T-helper 17 cell (primary cell): ENCODE measurements at places on chromosomes 3 and 15.

DNA sequence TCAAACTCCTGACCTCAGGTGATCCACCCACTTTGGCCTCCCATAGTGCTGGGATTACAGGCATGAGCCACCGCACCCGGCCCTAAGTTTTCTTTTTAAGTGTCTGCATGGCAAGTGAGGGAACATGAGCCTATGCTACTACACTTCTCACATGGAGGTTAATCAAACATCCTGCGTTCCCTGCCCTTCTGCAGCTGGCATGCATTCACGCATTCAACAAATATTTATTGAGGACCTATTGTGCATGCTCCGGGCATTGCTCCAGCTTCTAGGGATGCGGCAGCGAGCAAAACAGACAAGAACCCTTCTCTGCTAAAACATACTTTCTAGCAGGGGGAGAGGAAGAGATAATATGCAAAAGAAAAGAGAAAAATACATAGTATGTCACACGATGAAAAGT lies 42.6 kb upstream of the ACKR4 start:
- DNase-seq: no peak

DNA sequence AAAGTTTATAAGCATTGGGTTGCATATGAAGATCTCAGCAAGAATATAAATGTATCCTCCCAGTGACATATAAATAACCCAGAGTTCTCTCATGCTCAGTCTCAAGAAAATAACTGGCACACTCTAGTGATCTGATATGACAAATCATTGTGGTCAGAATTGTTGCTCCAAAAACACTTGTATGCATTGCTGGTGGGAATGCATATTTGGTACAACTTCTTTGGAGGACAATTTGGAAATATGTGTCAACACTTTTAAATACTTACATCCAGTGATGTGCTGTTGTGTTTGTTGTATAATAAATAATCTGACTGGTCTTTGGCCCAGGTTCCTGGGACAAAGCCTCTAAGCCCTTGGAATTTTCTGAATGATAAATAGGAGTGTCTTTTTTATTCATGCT lies 66.7 kb upstream of the STT3B start:
- DNase-seq: no peak

GRCh38 chr3:109137761-109138160 lies 1.2 kb downstream of the C3orf85 start:
- DNase-seq: no peak

- DNase-seq: no peak
Measured at GRCh38 chr3:97464035-97464434, 300.5 kb upstream of the ARL6 start.

- DNase-seq: no peak
Measured at GRCh38 chr3:15768421-15769255, 29.1 kb downstream of the ANKRD28 start.

DNA sequence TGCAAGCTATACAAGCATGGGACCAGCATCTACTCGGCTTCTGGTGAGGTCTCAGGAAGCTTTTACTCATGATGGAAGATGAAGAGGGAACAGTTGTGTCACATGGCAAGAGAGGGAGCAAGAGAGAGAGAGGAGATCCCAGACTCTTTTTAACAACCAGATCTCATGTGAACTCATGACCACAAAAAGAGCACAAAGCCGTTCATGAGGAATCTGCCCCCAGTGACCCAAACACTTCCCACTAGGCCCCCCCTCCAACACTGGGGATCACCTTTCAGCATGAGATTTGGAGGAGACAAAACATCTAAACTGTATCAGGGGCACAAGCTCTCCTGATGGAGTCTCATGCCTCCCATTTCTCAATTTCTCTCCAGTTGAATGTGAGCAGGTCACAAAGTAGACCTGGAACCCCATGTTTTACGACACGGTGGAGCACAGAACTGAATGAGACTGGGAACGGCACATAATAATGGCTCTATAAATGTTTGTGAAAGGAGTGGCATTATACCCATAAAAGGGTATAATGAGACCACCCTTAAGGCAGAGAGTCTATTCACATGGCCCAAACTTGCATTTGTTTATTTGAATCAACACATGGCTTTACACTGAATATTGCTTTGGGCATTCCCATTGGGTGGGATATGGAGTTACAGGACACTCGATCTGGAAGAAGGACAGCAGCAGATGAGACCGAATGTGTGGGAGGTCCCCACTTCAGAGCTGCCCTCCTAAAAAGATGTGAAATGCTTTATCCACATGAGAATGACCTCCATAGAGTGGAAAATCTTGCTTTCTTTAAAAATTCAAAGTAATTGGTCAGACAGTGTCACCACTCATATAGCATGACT lies 38.8 kb downstream of the IL16 start:
- no peak for DNase-seq

GRCh38 chr3:40886660-40887425 lies 312.5 kb upstream of the CTNNB1 start:
- no peak for DNase-seq

DNA sequence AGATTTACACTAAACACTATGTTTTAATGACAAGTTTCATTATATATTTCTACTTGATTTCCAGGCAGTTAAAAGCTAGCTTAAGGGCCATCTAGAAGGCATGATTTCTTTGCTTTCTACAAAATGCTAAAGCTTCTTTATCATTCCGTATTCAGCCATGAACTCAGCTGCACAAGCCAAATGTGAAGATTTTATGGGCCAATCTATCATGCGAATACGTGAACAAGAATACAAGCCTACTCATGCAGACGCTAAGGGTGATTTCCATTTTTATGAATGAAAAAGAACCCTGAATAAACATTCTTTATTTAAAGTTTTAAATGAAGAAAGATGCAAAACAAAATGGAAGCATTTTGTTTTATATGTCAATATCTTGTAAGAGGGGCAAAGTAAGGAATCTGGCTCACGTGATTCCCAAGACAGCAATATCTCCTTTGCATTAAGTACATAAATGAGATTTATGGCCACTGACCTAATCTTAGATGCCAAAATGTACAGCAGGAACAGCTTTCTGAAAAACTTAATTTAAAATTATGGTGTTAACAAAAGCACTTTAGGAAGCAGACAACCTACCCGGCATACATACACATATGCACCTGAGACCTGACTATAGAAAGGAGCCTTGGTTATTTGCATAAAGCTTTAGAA lies 215.8 kb downstream of the DPH6 start:
- DNase-seq: no peak

- no peak for DNase-seq
Measured at GRCh38 chr15:73996939-73997338, 2.4 kb downstream of the PML start.

GRCh38 chr3:32384938-32385337 lies 6.7 kb upstream of the CMTM7 start:
- DNase-seq: no peak

DNA sequence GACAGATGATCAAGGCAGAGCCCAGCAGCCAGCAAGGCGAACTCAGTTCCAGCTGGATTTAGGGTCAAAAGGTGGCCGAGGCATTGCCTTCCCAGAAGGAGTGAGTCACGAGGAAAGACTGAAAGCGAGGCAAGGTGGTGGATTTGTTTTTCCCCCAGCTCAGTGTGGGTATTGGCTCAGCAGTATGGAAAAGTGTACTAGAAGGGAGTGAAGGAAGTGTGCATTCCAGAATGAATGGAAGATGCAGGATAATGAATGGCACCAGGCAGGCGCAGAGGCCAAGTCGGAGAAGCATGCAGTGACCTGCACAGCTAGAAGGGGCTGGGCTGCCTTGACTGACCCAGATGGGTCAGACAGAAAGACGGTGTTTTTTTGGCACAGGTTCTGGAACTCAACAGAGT lies 46.3 kb downstream of the FOXP1 start:
- DNase-seq: no peak

DNA sequence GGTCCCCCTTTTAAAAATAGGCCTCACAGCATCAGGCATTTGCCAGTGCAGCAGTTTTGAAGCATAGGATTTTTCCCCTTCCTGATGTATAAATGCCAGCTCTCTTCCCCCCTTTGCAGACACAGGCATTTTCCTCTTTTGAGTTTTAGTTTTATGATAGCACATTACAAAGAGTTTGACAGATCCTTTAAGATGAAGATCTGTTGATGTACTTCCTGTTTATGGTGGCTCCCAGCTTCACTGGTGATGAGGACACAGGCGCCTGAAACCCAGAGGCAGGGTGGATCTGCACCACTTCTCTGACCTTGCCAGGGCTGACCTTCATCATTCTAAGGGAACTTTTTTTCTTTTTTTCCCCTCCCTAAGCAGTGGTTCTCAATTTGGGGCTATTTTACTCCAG lies 243.4 kb downstream of the PTPRG start:
- no peak for DNase-seq

- DNase-seq: no peak
Measured at GRCh38 chr3:127604035-127604434, 5.8 kb downstream of the MCM2 start.

DNA sequence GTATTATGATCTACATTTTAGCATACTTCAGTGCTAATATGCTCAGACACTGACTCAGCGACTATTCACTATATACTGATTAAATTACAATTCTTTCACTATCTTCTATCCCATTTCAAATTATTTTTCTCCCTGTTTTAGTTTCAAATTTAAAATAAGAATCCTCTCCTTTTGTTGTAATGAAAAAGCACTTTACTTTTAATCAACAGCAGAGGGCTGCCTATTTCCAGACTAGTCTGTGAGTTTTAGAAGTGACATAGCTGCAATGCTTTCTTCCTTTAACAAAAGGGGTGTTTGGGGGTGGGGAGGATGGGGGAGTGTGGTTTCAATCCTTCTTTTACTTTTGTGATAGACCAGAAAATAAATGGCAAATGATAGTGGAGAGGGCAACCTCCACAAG lies 2.4 kb downstream of the NEDD4 start:
- DNase-seq: no peak

- DNase-seq: peak; percentile 62
Measured at GRCh38 chr3:42547401-42547945, 34.3 kb downstream of the SEC22C start.

- no peak for DNase-seq
Measured at GRCh38 chr15:64180235-64180824, 17.5 kb upstream of the PPIB start.

- no peak for DNase-seq
Measured at GRCh38 chr3:129722527-129722926, 116.1 kb upstream of the PLXND1 start.

GRCh38 chr3:156448300-156448699 lies 106.6 kb downstream of the SSR3 start:
- peak; percentile 9 for DNase-seq

DNA sequence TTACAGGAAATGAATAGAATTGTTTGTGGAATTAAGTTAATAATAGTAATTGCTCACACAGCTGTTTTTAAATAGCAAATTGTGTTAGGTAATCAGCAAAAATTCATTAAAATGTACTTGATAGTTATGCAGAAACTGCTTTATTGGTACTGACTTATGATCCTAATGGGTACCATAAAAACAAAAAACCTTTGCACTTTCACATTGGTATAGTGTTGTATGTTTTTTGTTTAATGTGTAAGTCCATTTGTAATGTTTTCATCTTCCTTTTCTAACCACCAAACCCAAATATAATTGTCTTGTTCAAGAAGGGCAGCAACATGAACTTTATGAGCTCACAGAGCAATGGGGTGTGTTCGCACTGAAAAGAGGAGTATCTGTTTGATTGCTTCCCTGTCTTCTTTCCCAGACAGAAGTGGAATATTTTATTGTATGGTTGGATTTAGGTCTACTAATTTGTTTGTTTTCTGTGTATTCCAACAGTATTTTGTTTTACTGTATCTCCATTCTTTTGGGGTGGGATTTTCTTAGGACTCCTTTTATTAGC lies 135.8 kb downstream of the TCF12 start:
- DNase-seq: no peak

GRCh38 chr15:39269821-39270220 lies 311.1 kb upstream of the THBS1 start:
- DNase-seq: no peak

GRCh38 chr3:32237670-32238452 lies 619 bp upstream of the CMTM8 start:
- DNase-seq: no peak

DNA sequence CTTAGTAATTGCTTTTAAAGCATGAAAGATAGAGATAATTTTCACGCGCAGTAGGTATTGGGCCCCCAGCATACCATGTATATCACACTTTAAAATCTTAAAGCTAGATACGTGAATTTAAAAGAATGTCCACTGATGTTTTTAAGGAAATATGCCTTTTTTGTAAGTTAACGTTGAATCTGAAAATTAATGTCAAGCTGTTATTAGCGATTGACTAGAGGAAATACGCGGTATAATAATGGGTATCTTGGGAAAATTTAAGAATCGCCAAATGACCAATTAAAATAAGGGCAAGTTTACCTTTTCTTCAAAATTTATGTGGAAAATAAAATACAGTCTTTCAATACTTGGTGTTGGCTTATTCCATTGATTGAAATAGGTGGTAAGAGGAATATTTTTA lies 13.3 kb upstream of the CHD2 start:
- DNase-seq: no peak

DNA sequence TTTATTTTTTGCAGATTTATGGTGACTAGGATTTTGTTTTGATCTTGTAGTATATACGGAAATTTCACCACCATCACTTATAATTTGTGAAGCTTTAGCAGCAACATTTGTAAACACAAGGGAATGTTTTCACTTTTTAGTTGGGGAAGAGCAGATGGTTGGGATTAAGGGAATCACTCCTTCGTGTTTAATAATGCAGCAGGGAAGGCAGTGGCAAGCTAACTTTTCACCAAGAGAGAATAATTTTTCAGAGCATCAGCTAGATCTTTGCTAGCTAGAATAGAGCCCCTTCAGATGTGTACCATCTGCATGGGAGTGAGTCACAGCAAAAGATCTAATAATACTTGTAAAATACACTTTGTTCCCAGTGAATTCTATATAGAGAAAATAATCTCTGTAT lies 632.7 kb downstream of the CADM2 start:
- DNase-seq: no peak

DNA sequence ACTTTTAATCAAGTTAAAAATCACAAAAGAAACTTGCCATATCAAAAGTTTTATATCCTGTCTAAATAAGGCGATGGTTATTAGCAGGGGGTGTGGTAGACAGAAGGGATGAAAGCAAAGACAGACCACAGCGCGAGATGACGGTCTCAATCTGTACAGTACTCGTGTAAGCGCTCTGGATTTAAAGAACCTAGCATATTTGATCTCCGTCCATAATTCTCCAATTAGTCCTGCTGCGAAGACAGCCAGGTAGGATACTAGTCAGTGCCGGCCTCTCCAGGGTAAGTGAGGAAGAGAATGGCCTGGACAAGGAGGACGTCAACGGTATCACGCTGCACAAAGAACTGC lies 701 bp downstream of the SGO1 start:
- no peak for DNase-seq

DNA sequence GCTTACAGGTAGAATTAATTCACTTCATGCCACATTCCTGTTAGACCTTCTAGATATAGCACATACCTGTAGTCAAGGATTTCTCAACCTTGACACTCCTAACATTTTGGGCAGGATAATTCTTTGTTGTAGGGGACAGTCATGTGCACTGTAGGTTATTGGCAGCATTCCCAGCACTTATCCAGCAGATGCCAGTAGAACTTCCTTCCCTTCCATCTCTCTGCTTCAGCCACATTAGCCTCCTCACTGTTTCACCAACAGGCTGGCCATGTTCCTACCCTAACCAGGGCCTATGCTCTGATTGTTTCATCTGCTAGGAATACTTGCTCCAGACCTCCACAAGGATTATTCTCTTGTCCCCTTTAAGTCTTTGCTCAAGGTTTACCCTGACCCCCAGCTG lies 68.0 kb upstream of the STAC start:
- DNase-seq: no peak

GRCh38 chr3:61617041-61617440 lies 55.7 kb downstream of the PTPRG start:
- no peak for DNase-seq

GRCh38 chr15:72564091-72564490 lies 90.0 kb downstream of the ARIH1 start:
- no peak for DNase-seq

GRCh38 chr15:76647612-76648011 lies 257.5 kb downstream of the SCAPER start:
- DNase-seq: no peak
